ENCODE measurements at places on chromosomes 1 and 21.

- no peak for DNase-seq
These were observed 95.6 kb upstream of the IRF2BP2 start for GRCh38 chr1:234705615-234706014.

DNA sequence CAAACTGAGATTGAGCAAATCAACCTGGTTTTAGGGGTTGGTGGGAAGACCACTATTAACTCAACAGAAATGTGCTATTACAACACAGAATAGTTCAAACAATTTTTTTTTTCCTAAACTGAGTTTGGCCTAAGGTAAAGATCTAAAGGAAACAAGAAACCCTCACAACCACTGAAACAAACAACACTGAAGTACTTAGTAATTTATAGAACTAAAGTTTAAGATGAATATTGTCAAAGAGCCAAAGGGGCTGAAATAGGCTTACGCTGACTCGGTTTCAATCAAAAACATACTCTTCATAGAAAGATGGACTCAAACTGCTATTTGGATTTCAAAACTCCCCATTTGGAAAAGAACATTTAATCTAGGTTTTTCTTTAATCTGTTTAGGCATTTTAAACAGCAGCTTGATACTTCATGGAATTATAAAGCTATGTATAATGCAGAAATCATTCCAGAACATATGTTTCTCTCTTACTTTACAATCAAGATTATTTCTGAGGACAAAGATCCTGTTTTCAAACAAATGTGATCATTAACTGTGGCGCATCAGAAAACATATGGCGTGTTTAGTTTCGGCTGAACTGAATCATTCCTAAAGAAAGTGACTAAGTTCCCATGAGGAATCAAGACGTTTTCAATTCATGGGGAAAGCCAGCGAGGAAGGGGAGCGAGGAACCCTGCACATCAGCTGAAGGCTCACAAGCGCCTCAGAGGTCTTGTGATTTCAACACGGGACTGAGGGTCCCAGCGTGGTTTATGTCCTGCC lies 62.7 kb downstream of the SYT6 start:
- DNase-seq = no peak

- DNase-seq = no peak
These were observed 77.0 kb upstream of the IFNAR2 start for GRCh38 chr21:33152732-33153130.

GRCh38 chr1:155761736-155762405 lies 73.0 kb downstream of the DAP3 start:
- DNase-seq = no peak

DNA sequence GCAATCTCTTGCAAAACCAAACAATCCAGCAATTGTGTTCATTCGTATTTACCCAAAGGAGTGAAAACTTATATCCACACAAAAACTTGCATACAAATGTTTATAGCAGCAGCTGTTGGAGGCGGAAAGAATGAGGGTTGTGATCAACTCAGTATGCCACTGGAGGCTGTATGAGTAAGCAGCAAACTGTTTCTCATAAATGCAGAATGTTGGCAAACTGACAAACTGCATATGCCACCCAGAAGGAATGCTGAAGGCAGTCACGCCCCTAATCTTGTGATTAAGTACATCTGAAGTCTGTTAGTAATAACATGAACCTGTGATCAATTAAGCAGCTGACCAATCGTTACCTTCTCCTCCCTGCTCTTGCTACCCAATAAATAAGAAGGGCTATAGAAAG lies 60.5 kb upstream of the CR2 start:
- no peak for DNase-seq

- DNase-seq = no peak
These were observed 6.5 kb downstream of the LGALS8 start for GRCh38 chr1:236530286-236530685.

DNA sequence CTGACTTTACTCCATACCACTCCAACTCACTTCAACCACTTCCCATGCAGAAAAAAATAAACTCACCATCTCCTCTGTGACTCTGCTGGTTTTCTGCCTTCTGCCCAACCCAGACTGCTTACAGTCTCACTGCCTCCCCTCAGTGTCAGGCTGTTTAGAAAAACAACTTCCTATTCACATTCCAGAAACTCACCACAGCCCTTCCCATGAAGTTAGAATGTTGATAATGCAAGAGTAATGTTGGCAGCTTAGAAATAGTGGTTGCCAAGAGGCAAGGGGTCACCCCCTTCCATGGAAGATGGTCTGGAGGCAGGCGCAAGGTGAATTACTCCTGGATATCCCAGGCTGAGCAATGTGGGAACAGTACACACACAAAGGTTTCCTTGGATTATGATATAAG lies at the start of gene SELP:
TSS of gene SELP (minus strand) at position 119 of the 400 bp plus-strand sequence. CDS start at position 69, 50 bp downstream.
- no peak for DNase-seq

- DNase-seq = no peak
These were observed 37.9 kb downstream of the GABPA start for GRCh38 chr21:25772686-25773085.

GRCh38 chr1:109598655-109599054 lies 20.8 kb downstream of the GNAT2 start:
- DNase-seq = no peak

DNA sequence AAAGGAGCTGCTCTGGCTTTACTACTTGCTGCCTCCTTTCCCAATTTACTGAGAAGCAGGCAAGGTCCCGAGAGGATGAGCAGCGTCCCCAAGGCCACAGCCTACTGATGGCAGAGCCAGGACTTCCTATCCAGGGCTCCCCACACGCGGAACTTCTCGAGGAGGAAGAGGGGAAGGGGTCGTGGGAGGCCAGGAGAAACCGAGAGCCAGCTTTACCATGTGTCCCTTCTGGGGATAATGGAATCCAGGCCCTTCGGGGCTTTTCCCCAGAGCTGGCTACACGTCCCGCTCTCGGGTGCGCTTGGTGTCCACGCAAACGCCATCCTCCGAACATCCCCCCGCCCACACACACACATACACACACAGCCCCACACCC lies 4.3 kb upstream of the CCN1 start:
- DNase-seq = no peak

- DNase-seq = no peak
These were observed 173.4 kb downstream of the TOMM20 start for GRCh38 chr1:234955107-234955731.

Data from NT2/D1 (cell line).